ENCODE measurements at places on chromosomes 5 and 9. TPM values are rescaled to one million over a fixed set of nuclear protein-coding genes. Genes with fewer than 3 reads are reported as not detected.

BARHL1 gene
- polyA plus RNA-seq = not detected

TAF11L5 gene
- not detected for polyA plus RNA-seq

ARHGAP26 gene
- polyA plus RNA-seq = 2.5 TPM

ANKRD33B gene
- 5.0 TPM for polyA plus RNA-seq

JMY gene
- polyA plus RNA-seq = 1.3 TPM

SLC4A9 gene
- polyA plus RNA-seq = not detected

WNT8A gene
- polyA plus RNA-seq = not detected

CCNI2 gene
- not detected for polyA plus RNA-seq

PTGS1 gene
- 0.62 TPM for polyA plus RNA-seq

PHYHD1 gene
- polyA plus RNA-seq = 20.0 TPM

HTR1A gene
- polyA plus RNA-seq = not detected

PRDM9 gene
- polyA plus RNA-seq = not detected

IRX1 gene
- polyA plus RNA-seq = not detected

CCDC187 gene
- not detected for polyA plus RNA-seq

ZNF608 gene
- polyA plus RNA-seq = 3.3 TPM

ABO gene
- polyA plus RNA-seq = 0.14 TPM

PPP3R2 gene
- not detected for polyA plus RNA-seq

MCTP1 gene
- 3.5 TPM for polyA plus RNA-seq

EEIG1 gene
- 3.6 TPM for polyA plus RNA-seq

SAXO1 gene
- not detected for polyA plus RNA-seq

CCL27 gene
- 0.31 TPM for polyA plus RNA-seq

SPINK4 gene
- not detected for polyA plus RNA-seq

WDR31 gene
- 0.66 TPM for polyA plus RNA-seq

C5orf63 gene
- 2.4 TPM for polyA plus RNA-seq

ADCY2 gene
- 37.4 TPM for polyA plus RNA-seq

IL9 gene
- polyA plus RNA-seq = not detected

SPACA9 gene
- polyA plus RNA-seq = 0.76 TPM
